CD4-positive, CD25-positive, alpha-beta regulatory T cell (primary cell): ENCODE measurements at places on chromosomes 5 and 9. TPM values are rescaled to one million over a fixed set of nuclear protein-coding genes. Genes with fewer than 3 reads are reported as not detected.
A peak's percentile ranks its signal among the peaks of the same experiment; 100 is the strongest.

DNA sequence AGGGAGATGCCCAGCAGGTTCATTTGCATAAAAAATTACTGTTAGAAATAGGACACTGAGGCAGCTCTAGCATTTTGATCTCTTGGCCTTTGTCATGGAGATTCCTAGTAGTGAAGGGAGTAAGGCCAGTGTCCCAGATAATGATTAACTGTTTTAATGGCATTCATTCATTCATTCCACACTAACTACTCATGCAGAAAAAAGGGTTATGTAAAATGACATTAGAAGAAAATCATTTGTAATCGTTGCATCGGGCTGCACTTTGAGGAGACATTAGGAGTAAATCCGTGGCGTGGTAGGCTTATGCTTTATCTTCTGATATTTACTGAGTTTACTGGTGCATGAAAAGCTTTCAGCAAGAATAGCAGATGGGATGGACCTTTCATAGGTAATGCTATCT is 82.6 kb upstream of the GRHPR start:
- H3K4me1 ChIP-seq = no peaks in the 10 kb centered on the region
- DNase-seq = no peak
- no peaks in the 10 kb centered on the region for H3K36me3 ChIP-seq

GRCh38 chr9:8660383-8660782 is 860.8 kb upstream of the DMAC1 start:
- H3K27me3 ChIP-seq = no peaks in the 10 kb centered on the region
- DNase-seq = no peak
- no peak overlapping the region for H3K4me3 ChIP-seq
- H3K36me3 ChIP-seq = no peaks in the 10 kb centered on the region

GRCh38 chr5:157509587-157509986 is 49.6 kb downstream of the NIPAL4 start:
- no peak overlapping the region for H3K4me3 ChIP-seq
- H3K27me3 ChIP-seq = no peaks in the 10 kb centered on the region
- H3K36me3 ChIP-seq = peaks cover 78% of the 10 kb centered on the region
- no peaks in the 10 kb centered on the region for H3K4me1 ChIP-seq

GRCh38 chr9:18127499-18127875 is 346.5 kb upstream of the ADAMTSL1 start:
- H3K4me1 ChIP-seq = no peaks in the 10 kb centered on the region
- H3K4me3 ChIP-seq = no peak overlapping the region
- H3K27me3 ChIP-seq = no peaks in the 10 kb centered on the region
- no peaks in the 10 kb centered on the region for H3K36me3 ChIP-seq

- H3K27me3 ChIP-seq = no peaks in the 10 kb centered on the region
- no peaks in the 10 kb centered on the region for H3K4me1 ChIP-seq
These were observed 987.6 kb downstream of the PTPRD start for GRCh38 chr9:9625248-9625647.

NTNG2 gene
- polyA plus RNA-seq = 1.00 TPM

DNA sequence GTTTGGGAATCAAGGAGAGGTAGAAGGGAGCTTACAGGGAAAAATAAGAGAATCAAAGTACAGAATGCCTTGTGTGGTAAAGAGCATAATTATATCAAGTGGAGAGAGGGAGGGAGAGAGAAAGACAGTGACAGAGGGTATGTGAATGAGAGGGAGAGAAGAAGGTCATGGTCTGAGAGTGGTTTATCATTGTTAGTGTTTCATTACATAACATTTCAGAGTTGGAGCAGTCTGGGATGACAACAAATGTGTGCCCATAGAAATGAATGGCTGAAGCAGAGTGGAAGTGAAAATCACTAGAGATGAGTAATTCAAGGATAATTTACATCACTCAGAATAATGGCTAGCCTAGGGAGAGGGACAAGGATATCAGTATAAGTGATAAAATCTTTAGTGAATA is 799.2 kb downstream of the TLE1 start:
- H3K4me3 ChIP-seq = no peak overlapping the region
- H3K4me1 ChIP-seq = no peaks in the 10 kb centered on the region
- no peaks in the 10 kb centered on the region for H3K27me3 ChIP-seq
- no peak for DNase-seq
- H3K36me3 ChIP-seq = no peaks in the 10 kb centered on the region
- no peak overlapping the region for H3K27ac ChIP-seq

DNA sequence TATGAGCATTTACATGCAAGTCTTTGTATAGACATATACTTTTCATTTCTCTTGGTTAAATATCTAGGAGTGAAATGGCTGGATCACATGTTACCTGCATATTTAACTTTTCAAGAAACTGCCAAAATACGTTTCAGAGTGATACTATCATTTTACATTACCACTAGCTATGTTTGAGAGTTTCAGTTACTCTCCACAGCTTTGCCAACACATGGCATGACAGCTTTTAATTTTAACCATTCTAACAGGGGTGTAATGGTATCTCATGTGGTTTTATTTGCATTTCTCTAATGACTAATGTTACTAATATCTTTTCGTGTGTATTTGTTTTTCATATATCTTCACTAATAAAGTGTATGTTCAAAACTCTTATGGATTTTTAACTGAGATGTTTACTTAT is 99.8 kb downstream of the DTWD2 start:
- no peaks in the 10 kb centered on the region for H3K27me3 ChIP-seq
- no peak for DNase-seq
- no peaks in the 10 kb centered on the region for H3K4me1 ChIP-seq
- no peak overlapping the region for H3K27ac ChIP-seq
- no peaks in the 10 kb centered on the region for H3K36me3 ChIP-seq

RANBP3L gene
- polyA plus RNA-seq = not detected

- no peaks in the 10 kb centered on the region for H3K4me1 ChIP-seq
- H3K4me3 ChIP-seq = no peak overlapping the region
- H3K27ac ChIP-seq = no peak overlapping the region
- DNase-seq = no peak
- H3K27me3 ChIP-seq = no peaks in the 10 kb centered on the region
These were observed 145.0 kb upstream of the COL5A1 start for GRCh38 chr9:134496413-134497282.

RORB gene
- polyA plus RNA-seq = not detected

DNA sequence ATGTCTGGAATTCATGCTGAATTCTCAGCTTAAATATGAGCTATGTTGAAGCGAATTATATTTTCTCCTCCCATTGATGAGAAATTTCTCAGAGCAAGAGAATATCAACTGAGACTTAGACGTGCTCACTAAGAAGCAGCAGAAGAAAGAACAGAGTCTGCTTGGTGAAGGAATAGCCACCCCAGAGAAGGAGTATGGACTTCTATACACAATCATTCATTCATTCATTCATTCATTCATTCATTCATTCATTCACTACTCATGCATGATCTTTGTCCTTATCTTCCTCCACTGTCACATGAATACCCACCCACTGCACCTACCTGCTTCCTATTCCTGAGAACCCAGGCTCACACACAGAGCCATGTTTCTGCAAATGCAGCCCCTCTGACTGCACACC is 206.6 kb downstream of the DEPDC1B start:
- H3K36me3 ChIP-seq = no peaks in the 10 kb centered on the region
- DNase-seq = no peak
- no peaks in the 10 kb centered on the region for H3K4me1 ChIP-seq
- no peak overlapping the region for H3K27ac ChIP-seq

DNA sequence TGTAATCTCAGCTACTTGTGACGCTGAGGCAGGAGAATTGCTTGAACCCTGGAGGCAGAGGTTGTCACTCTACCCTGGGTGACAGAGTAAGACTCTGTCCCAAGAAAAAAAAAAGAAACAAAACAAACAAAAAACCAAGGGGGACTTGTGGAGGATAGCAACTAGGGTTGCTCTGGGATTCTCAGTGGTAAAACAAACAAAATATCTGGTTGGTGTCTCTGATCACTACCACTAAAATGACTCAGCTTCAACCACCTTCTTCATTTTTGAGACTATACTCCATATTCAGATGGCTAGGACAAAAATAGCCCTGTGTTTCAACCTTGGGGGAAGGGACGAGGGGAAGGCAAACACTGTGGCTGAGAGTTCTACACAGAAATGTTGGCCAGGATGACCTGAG is 110.3 kb downstream of the ARRDC3 start:
- no peaks in the 10 kb centered on the region for H3K4me1 ChIP-seq
- no peak overlapping the region for H3K27ac ChIP-seq
- no peak for DNase-seq
- no peaks in the 10 kb centered on the region for H3K36me3 ChIP-seq

ARSB gene
- 3.4 TPM for polyA plus RNA-seq

DNA sequence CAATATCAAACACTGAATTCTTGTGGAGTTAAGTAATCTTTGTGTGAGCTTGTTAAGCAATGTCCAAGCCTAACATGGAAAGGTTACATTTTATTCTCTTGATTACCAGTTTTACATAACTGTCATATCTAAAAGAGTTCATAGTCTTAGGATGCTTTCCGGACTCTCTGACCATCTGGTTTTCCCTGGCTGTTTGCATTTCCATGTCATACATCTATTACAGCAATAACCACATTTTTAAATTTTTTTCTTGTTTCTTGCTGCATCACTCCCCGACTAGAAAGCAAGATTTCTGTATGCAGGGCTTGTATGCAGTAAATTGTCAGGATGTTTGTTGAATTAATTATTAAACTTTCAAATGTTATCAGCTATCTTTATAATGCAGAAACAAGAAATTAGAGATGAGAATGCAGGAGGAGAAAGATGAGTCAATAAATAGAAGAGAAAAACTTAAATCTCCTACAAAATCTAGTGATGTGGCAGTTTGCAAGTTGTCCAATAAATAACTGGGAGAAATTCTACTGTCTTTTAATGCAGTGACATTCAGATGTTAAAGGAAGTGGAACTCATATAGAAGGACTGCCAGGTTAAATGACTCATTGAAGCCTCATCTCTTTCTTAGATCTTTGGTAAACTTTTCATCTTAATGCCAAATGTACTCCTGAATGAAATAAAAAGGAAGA is 179.6 kb upstream of the SGCD start:
- no peak overlapping the region for H3K27ac ChIP-seq
- no peaks in the 10 kb centered on the region for H3K4me1 ChIP-seq
- no peak overlapping the region for H3K4me3 ChIP-seq
- H3K27me3 ChIP-seq = no peaks in the 10 kb centered on the region
- no peaks in the 10 kb centered on the region for H3K36me3 ChIP-seq

CEP120 gene
- polyA plus RNA-seq = 28.7 TPM

GRCh38 chr5:41482715-41483114 is 27.7 kb downstream of the PLCXD3 start:
- peak; percentile 17 for DNase-seq
- H3K4me1 ChIP-seq = no peaks in the 10 kb centered on the region
- no peaks in the 10 kb centered on the region for H3K36me3 ChIP-seq
- no peaks in the 10 kb centered on the region for H3K27me3 ChIP-seq
- no peak overlapping the region for H3K27ac ChIP-seq
- H3K4me3 ChIP-seq = no peak overlapping the region

- H3K27ac ChIP-seq = no peak overlapping the region
- DNase-seq = no peak
- no peaks in the 10 kb centered on the region for H3K36me3 ChIP-seq
- H3K4me3 ChIP-seq = no peak overlapping the region
- H3K27me3 ChIP-seq = no peaks in the 10 kb centered on the region
- no peaks in the 10 kb centered on the region for H3K4me1 ChIP-seq
These were observed 454.4 kb downstream of the NR2F1-AS1 start for GRCh38 chr5:93126634-93127033.

DNA sequence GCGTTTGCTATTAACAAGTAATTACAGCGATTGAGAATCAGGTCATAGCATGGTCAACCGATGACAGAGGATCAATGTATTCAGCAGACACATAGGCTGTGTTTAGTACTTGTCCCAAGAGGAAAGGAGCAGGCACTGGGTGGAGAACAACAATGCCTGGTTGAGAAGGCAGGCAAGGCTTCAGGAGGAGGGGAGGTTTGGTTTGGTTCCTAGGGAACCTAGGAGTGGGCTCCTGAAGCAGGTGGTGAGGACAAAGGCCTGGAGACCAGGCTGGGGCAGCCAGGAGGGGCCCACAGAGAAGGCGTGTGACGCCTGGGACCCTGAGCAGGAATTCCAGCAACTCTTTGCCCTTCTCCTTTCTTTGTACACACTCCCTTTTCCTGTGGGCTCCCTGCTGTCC is 195.6 kb downstream of the SPOCK1 start:
- no peaks in the 10 kb centered on the region for H3K4me1 ChIP-seq
- H3K4me3 ChIP-seq = no peak overlapping the region
- no peaks in the 10 kb centered on the region for H3K27me3 ChIP-seq
- H3K27ac ChIP-seq = no peak overlapping the region
- no peaks in the 10 kb centered on the region for H3K36me3 ChIP-seq
- no peak for DNase-seq

THBS4 gene
- polyA plus RNA-seq = not detected

CLIC3 gene
- polyA plus RNA-seq = 3.7 TPM

TYRP1 gene
- polyA plus RNA-seq = not detected

GRCh38 chr5:56456002-56456401 is 222.9 kb upstream of the ANKRD55 start:
- H3K36me3 ChIP-seq = no peaks in the 10 kb centered on the region
- H3K27ac ChIP-seq = no peak overlapping the region
- H3K4me1 ChIP-seq = no peaks in the 10 kb centered on the region
- H3K27me3 ChIP-seq = no peaks in the 10 kb centered on the region
- no peak overlapping the region for H3K4me3 ChIP-seq

SPATA31E1 gene
- not detected for polyA plus RNA-seq

- H3K27ac ChIP-seq = no peak overlapping the region
- no peaks in the 10 kb centered on the region for H3K36me3 ChIP-seq
- H3K27me3 ChIP-seq = no peaks in the 10 kb centered on the region
These were observed 586.3 kb downstream of the PTPRD start for GRCh38 chr9:10026443-10026984.

CCNO gene
- polyA plus RNA-seq = not detected

DNA sequence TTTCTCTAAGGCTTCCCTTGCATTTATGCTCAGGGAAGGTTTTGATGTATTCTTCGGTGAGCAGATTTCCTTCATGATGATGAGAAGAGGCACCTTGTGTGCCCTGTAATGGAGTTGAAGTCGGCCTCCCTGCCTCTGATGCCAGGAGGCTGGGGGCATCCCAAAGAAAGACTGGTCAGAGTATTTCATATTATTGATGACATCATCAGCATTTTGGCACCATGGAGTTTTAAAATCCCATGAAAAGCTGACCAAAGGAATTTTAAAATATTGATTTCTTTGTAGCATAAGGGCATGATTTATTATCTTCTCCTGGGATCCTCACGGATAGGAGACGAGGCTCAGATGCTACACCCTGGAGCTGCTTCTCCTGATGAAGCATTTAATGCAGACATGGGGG is 231.2 kb upstream of the IRX1 start:
- no peak overlapping the region for H3K27ac ChIP-seq
- no peaks in the 10 kb centered on the region for H3K4me1 ChIP-seq
- DNase-seq = no peak

- H3K4me1 ChIP-seq = no peaks in the 10 kb centered on the region
- H3K36me3 ChIP-seq = no peaks in the 10 kb centered on the region
- DNase-seq = no peak
- no peak overlapping the region for H3K27ac ChIP-seq
- H3K27me3 ChIP-seq = no peaks in the 10 kb centered on the region
- no peak overlapping the region for H3K4me3 ChIP-seq
These were observed 392.0 kb downstream of the GADD45G start for GRCh38 chr9:89996773-89997172.

- H3K4me3 ChIP-seq = no peak overlapping the region
- H3K27ac ChIP-seq = no peak overlapping the region
- H3K36me3 ChIP-seq = no peaks in the 10 kb centered on the region
- H3K4me1 ChIP-seq = no peaks in the 10 kb centered on the region
These were observed 85.1 kb downstream of the FGF1 start for GRCh38 chr5:142600611-142601358.
